T-cell (primary cell): ENCODE measurements at places on chromosomes 16 and 17.

DNA sequence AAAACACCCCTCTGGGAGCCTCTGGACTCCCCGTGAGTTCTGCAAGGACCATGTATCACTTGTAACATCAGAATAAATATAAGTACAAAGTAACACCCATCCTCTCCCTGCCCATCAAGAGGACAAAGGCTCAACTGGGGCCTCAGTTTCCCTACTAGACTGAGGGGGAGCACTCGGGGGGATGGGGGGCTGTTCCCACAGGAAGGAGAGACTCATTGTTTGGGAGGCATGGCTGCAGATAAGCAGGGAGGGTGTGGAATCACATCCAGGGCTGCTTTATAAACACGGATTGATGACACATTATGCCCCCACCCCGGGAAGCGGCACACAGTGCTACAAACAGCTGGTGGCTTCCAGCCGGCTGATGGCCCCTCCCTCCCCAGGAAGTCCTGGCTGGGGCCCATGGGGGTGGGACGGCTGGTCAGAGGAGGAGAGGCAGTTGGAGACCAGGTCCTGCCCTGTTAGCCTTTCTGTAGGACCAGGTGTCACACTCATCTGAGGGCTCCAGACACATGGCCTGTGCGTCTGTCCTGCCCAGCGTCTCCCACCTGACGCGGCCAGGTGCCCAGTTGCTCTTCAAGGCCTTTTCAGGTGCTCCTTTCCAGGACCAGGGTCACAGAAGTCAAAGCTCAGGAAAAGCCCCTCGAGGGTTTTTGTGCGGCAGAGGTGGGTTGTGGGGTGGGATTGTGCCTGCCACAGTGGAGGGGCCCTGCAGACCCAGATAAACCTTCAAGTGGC, 1.3 kb upstream of the MPG start:
- peak overlapping the region; percentile 72 for H3K4me3 ChIP-seq
- no peaks in the 10 kb centered on the region for H3K27me3 ChIP-seq
- peaks cover 42% of the 10 kb centered on the region for H3K4me1 ChIP-seq
- no peak overlapping the region for H3K27ac ChIP-seq

DNA sequence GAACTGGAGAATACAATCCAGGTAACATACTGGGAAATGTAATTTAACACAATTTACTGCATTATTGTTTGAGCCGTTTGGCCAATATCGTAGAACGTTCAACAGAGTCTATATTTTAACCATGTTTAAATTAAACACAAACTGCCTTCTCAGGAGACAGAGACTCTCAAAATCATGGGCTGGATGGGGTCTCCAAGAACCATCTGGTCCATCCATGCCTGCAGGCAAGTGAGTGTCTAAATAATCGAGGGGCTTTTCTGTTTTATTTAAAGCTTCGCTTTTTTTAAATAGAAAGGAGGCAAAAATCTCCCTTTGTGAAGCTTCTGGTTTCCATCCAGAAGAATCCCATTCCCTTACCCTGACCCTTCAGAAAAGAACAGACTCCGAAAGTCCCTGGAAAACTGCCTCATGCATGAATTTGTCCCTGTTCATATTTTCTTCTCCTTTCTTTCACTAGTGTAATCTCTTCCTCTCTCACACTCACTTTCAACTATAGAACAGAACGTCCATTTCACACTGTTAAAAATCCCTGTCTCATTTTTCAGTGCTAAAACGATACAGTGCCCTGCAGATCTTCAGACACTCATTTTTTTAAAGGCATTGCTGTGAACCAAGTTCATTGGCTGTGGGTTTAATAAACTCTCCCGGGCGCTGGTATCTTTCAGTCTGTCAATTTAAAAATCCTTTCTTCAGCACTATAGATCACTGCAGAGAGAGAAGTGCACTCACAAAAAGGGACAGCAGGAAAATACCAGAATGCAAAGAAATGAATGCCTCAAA, 111.4 kb upstream of the TOM1L1 start:
- no peaks in the 10 kb centered on the region for H3K36me3 ChIP-seq
- H3K4me3 ChIP-seq: no peak overlapping the region
- no peaks in the 10 kb centered on the region for H3K4me1 ChIP-seq
- no peaks in the 10 kb centered on the region for H3K27me3 ChIP-seq
- no peak overlapping the region for H3K27ac ChIP-seq

DNA sequence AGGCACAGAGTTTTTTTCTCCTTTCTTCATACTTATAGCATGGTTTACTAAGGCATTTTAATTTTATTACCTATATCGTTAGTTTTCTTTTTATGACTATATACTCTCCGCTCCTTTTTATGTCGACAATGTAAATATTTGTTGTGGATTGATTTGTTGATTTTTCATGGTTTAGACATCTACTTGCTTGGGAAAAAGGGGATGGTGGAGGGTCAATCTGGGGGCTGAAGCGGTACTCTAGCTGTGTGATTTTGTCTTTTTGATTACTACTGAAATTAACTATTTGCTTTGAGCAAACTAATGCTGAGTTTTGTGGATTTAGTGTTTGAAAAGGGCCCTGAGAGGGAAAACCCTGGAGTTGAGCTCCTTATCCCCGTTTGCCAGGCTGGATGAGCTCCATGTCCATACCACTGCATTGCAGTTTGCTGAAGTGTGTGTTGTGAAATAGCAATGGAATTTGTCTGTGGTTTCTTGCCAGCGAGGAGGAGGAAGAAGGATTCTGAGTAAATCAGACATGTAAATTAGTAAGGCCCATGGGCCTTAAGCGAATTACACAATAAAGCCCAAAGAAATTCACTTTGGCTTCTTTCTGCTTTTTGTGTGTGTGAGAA, 72.0 kb downstream of the FTO start:
- no peaks in the 10 kb centered on the region for H3K36me3 ChIP-seq
- no peaks in the 10 kb centered on the region for H3K27me3 ChIP-seq

- peaks cover 5% of the 10 kb centered on the region for H3K27me3 ChIP-seq
- no peaks in the 10 kb centered on the region for H3K36me3 ChIP-seq
- no peak overlapping the region for H3K27ac ChIP-seq
- peaks cover 28% of the 10 kb centered on the region for H3K4me1 ChIP-seq
- H3K4me3 ChIP-seq: peak overlapping the region; percentile 61
- peak; percentile 34 for DNase-seq
Observed at GRCh38 chr17:43907998-43908721, 824 bp upstream of the MPP2 start.
